ENCODE measurements at places on chromosomes 3 and 15.
A peak's percentile ranks its signal among the peaks of the same experiment; 100 is the strongest.

- no peak for DNase-seq
Observed at GRCh38 chr3:128319107-128319506, 147.6 kb downstream of the DNAJB8 start.

DNA sequence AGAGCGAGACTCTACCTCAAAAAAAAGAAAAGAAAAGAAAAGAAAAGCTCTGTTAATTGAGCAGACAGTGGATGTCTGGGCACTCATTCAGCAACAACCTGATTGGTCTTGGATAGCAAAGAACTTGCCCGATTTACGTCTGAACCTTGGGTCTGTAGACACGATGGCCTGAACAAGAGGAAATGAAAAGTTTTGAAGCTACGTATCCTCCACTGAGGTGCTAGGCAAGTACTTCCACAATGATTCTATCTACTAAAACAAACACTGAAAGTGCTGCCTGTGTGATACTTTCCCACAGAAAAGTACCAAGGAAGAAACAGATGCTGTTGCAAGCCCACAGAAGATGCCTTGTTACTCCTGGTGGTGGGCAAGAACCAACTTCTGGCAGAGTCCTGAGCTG lies 21.8 kb upstream of the MUSTN1 start:
- no peak for DNase-seq

DNA sequence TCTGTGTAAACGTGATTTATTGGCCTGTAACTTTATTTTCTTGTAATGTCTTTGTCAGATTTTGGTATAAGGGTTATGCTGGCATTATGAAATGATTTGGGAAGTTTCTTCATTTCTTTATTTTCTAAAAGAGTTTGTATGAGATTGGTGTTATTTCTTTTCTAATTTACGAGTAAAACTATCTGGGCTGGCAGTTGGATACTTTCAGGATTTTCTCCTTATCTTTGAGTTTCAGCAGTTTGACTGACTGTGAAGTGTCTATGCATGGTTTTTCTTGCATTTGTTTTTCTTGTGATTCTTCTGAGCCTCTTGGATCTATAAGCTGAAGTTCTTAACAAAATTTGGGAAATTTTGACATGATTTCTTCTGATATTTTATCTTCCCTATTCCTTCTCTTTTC lies 18.1 kb downstream of the ADGRG7 start:
- no peak for DNase-seq

DNA sequence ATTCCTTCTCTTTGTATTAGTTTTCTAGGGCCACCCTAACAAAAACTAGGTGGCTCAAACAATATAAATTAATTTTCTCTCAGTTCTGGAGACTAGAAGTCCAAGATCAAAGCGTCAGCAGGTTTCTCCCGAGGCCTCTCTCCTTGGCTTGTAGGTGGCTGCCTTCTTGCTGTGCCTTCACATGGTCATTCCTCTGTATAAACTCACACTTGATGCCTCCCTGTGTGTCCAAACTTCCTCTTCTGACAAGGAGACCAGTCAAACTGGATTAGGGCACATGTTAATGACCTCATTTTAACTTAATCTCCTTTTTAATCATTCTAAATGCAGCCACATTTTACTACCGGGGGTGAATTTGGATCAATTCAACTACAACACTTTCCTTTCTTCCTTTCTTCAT lies 691.1 kb downstream of the DIPK2A start:
- DNase-seq = no peak

DNA sequence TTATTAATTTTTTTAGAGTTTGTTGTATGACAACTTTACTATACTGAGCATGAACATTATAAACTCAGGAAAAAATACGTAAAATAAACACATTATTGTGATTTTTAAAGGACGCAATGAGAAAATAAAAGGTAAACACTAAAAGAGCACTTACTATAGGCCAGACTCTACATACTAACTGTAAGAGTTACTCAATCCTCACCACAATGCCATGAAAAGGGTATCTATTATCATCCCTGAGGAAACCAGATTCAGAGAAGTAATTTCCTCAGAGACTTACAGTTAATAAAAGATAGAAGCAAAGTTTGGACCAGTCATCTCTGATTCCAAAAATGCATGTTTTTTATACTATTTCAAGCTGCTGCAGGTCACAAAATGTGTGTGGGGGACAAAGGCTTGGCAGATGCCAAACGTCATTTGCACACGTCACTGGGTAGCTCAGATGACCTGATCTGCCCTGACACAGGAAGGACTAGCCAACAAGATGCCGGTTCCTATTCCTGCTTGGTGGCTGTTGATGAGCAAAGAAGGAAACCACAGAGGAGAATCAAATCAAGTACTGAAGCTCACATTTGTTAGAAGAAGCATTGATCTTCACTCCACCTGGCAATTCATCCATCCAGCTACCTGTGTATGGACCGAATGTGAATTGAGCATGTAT lies 42.3 kb downstream of the KLHL6 start:
- DNase-seq = peak; percentile 48

DNA sequence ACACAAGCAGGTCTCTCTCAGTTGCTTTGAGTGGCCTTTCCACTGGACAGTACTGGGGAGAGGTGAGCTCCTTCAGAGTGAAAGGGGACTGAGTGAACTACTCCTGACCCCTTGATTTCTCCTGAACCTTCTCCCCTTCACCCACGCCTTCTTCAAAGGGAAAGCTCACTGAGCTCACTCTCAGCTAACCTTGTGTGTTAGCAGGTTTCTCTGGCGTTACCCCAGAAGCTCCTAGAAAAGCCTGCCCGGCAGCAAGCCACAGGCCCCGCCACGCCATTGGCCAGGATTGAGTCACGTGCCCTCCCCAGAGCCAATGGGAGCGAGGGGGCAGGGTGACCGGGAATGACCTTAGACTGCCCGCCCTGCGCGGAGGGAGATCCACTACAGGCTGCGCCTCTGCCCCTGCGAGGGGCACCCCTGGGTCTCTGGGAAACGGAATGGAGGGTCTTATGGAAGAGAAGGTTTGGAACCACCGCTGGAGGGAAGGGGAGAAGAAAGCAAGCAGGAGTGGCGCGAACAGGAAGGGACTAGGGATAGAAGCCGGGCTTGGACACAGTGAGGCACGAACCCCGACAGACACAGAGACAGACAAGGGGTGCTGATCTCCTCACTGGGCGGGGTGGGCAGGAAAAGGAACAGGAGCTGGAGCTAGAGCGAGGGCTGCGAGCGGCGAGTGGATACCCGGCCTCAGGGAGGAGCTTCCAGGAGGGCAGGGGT lies 17.4 kb upstream of the CLK3 start:
- DNase-seq = peak; percentile 85

- DNase-seq = no peak
Observed at GRCh38 chr3:137963463-137963862, 46.5 kb upstream of the CLDN18 start.

DNA sequence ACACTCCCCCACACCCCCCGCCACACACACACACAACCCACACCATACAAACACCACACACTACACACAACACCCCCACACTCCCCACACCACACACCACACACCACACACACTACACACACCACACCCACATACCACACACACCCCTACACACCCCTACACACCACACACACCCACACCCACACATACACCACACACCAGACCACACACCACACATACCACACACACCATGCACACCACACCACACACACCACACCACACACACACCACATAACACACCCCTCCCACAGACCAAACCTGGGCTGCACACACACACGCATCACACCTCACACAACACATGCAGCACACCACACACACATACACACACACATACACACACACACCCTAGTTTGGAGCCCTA lies 1.8 kb upstream of the RASGRF1 start:
- no peak for DNase-seq

DNA sequence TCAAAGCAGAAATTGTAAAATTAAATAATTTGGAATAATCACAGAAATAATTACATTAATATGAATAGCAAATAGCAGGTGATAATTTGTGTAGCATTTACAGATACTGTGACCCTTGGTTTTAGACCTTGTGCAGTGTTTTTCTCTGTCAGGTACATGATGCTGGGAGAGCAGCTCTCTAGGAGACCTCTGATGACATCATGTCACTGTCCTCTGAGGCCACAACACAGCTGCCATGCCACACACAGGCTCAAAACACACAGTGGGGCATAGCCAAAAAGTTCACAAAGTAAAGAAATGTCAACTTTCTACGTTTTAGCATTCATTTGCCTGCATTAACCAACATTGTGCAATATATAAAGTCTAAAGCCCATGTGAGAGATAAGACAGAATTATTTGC lies 71.8 kb upstream of the ZBTB20 start:
- no peak for DNase-seq

DNA sequence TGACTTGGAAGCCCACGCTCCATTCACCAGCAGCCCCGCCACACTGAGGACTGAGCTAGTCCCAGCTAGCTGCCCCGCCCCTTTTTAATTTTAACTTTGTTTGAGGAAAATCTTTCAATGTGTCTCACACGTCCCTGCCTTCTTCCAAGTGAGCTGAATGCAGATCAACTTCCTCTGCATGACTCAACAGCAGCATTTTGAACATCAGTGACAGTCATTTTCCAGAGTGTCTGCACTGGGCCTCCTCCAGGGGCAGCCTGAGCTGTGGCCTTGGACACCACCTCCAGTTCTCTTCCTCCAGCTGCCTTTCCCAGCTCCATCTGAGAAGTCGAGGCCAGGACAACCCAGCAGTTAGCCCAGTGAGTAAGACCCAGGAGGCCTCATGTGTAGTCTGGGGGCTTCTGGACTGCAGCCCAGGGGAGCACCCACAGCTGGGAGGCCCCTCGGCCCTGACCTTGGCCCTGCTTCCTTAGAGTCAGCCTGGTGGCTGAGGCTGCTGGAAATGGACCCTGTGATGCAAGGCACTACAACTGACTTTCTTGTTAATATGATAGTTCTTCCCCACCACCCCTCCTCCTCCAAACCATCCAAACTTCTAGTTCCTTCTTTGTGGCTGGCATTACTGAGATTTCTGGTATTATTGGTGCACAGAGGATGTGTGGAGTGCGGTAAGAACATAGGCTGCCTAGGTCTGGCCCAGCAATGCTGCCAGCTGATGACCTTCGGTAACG lies 21.4 kb upstream of the ESYT3 start:
- no peak for DNase-seq

DNA sequence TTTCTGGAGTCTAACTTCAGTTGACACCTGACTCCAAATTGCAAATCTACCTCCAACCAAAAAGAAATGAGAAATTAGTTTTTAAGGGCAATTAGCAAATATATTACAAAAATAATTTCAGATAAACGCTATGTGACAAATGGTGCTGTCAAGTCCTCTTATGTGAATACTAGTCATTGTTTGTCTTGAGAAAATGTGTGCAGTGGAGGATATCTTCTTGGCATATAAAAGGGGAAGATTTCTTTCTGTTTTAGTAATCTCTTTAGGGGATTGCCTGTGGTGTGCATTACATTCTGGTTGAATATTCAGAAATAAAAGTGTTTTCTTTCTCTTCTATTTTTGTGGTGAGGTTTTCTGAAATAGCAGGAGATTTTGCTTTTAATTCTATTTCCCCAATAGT lies 3.0 kb upstream of the GCSAM start:
- no peak for DNase-seq

GRCh38 chr3:97822359-97822775 lies 556 bp downstream of the CRYBG3 start:
- DNase-seq = peak; percentile 8

DNA sequence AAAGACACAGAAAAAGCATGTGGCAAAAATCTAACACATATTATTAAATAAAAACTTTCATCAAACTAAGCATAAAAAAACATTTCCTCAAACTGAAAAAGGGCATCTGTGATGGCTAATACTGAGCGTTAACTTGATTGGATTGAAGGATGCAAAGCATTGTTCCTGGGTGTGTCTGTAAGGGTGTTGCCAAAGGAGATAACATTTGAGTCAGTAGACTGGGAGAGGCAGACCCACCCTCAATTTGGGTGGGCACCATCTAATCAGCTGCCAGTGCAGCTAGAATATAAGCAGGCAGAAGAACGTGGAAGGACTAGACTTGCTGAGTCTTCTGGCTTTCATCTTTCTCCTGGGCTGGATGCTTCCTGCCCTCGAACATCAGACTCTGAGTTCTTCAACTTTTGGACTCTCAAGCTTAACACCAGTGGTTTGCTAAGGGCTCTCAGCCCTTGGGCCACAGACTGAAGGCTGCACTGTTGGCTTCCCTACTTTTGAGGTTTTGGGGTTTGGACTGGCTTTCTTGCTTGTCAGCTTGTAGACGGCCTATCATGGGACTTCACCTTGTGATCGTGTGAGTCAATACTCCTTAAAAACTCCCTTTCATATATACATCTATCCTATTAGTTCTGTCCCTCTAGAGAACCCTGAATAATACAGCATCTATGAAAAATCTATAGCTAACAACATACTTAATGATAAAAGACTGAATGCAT lies 45.4 kb downstream of the DAZL start:
- no peak for DNase-seq

Measured in activated CD4-positive, alpha-beta T cell treated with anti-CD3 and anti-CD28 coated beads, Interleukin-2, amount 50 U/mL, for 1 hour (primary cell).